ENCODE measurements at places on chromosomes 2 and 18. TPM values are rescaled to one million over a fixed set of nuclear protein-coding genes. Genes with fewer than 3 reads are reported as not detected.

DNA sequence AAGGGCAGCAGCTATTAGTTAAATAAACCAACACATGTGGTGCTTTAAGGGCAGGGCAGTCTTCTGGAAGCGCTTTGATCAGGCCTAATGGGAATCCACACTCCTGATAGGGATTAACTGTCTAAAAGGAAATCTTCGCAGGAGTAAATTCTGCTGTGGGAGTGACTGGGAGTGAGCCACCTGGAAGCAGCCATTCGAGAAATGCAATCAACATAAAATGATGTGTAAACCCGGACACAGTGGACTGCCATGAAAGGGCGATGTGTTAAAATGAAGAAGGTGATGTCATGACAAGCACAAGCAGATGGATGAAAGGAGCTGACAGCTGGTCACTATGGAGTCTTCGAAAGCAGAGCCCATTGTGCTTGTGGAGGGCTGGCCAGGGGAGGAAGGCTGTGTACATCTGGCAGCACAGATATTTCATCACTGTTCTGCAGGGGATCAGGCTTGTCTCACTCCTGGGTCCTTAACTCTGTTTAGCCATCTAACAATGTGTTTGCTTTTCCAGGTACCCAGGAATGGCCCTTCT lies 24.8 kb upstream of the GALNT14 start:
- DNase-seq: no peak

CD8B2 gene
- total RNA-seq: not detected

DNA sequence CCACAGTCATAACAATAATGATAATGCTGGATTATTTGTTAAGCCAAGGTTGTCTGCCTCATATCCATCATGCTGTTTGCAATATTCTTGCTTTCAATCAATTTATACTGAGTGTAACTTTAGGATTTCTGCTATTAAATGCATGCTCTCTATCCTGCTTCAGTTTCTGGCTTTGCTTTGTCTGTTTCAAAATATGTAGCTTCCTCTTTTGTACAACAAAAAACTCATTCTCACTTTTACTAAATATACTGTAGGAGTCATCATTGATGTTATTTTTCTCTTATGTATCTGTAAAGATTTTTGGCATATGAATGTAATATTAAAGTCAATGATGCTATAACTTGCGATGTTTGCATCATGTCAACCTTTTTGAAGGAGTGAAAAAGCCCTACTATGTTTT lies 149.3 kb downstream of the GPD2 start:
- no peak for DNase-seq

- no peak for DNase-seq
These were observed 1.3 kb downstream of the ATP8B1 start for GRCh38 chr18:57801761-57802212.

DNA sequence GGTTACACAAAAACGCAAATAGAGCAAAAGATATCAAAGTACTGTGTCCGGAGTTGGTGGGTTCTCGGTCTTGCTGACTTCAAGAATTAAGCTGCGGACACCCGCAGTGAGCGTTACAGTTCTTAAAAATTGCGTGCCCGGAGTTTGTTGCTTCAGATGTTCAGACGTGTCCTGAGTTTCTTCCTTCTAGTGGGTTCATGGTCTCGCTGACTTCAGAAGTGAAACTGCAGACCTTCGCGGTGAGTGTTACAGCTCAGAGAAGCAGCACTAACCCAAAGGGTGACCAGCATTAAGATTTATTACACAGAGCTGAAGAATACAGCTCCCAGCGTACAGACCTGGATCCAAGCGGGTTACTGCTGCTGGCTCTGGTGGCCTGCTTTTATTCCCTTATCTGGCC lies 125.7 kb upstream of the TWIST2 start:
- no peak for DNase-seq

UNC50 gene
- 30.3 TPM for total RNA-seq

DNA sequence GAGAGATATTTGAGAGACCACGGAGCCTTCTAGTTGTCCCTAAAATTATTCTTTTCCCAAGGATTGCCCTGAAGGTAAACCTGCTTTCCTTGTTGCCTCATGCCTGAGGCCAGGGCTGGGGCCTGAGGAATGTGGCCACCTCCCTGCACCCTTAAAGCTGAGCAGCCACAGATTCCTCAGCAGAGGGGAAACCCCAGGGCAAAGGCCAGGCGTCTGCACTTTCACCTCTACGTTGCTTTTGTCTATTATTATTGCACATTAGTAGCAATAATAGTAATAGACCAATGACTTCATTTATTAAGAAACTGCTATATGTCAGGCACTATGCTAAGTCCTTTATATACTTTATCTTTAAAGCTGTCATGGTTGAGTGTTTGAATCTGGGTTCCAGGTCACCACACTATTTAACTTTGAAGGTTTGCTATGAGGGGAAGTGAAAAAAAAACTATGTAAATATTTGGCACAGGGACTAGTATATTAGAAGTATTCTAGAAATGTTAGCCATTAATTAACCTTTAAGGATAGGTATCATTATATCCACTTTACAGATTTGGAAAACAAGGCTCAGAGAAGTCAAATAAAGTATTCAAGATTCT lies 104.2 kb downstream of the LRRC30 start:
- no peak for DNase-seq

DNA sequence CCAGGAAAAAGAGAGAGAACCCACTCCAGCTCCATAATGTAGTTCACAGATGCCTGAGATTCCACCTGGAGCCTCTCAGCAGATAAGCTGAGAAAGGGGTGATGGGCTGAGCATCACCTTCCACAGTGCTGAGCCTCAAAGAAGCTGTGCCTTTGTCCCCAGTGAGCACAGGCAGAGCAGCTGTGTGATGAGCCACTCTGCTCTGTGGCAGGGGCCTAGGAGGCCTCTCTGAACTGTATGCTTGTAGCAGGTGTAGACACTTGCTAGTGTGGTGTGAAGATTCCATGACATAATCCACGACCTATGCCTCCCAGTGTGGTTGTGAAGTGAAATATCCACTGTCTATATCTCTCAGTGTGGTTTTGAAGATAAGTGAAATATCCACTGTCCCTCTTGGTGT lies 70.4 kb upstream of the MGAT4A start:
- no peak for DNase-seq

PFN4 gene
- total RNA-seq: 2.1 TPM

- peak; percentile 26 for DNase-seq
These were observed 285.1 kb downstream of the MBD5 start for GRCh38 chr2:148306027-148306426.

DNA sequence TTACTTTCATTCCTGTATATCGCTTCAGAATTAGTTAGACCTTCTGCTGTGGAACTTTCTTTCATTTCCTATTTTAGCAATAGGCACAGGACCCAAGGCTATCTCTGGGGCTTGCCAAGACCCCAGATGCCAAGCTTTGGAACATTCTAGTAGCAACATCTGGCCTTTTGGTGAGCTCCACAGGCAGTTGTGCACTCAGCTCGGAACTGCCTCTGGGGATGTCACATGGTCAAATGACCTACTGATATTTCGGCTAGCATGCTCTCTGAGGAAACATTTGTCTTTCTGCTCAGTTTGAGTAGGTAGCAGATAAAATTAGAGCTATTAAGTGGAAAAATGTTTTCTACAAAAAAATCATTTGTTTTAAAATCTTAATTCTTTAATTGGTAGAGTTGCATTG lies 76.6 kb upstream of the ITGA4 start:
- DNase-seq: peak; percentile 65

GRCh38 chr18:21194871-21195771 lies 46.9 kb upstream of the GREB1L start:
- DNase-seq: peak; percentile 78

NT5DC4 gene
- not detected for total RNA-seq

DNA sequence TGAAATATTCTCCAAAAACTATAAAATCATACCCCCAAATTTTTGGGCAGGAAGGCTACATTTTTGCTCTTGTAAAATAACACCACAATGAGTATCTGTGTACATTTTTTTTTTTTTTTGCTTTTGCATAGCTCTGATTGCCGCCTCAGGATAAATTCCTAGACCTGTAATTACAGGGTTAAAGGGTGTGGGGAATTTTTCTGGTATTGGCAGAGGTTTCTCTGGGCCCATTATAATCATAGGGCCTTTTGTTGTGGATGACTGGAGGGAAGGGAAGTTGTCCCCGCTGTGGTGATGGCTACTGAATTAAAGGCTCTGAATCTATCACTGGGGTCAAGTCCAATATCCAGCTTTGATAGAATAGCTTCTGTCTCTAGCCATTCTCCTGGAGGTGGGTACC lies 26.6 kb downstream of the CCDC195 start:
- DNase-seq: no peak

DNA sequence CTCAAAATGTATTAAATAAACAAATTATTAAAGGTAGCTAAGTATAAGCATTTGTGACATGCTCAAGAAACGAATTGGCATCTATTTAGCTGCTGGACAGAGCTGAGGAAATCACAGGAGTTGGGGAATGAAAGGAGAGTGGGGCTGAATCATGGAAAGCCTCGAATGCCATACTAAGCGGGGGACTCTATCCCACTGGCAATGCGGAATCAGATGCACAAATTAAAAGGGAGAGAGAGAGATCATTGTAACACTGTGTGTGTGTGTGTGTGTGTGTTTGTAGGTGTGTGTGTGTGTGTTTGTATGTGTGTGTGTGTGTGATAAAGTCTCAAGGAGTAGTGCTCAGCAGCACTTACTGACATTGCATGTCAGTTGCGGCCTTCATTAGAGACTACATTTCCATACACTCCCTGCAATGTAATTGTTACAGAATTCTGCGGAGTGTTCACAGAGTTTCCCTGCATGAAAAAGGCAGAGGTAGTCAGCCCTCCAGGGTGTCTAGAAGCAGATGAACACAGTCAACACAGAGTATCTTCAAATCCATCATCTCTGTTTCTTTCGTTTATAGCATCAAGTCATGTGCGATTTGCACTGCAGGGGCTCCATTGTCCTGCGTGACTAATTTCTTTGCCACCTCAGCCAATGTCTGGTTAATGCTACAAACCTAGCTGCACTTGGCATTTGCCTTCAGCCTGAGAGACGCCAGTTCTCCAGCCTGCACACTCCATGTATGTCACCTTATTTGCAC lies 111.7 kb upstream of the CYRIA start:
- no peak for DNase-seq

RBMS1 gene
- total RNA-seq: not detected

DNA sequence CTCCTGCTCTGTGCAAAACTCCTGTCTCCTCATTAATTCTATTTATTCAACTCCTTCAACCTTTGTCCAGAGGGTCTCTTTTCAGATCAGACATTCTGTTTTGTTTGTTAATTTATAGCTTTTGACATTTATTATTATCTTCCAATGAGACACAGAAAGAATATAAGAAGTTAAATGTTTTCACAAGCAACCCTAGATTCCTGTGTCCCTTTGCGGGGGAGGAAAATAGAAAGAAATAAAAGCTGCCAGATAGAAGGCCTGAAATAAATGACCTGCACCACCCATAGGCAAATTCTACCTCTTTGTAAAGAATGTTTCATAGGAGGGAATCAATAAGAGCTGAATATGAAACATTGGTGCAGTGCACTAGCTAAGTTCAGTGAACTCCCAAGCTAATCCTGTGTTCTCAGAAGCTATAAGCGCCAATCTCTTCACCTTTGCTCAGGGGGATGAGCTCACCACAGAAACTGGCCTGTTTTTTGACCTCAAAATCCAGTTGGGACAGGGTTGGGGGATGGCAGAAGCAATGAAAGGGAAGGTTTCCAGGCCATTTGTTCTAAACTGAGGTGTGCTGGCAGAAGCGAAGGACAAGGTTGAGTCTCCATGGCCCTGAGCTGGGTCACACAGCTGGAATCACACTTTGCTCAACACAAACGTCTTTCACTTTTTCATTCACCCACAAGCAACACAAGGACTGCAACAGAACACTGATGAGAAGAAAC lies 258.6 kb downstream of the NRXN1 start:
- DNase-seq: no peak

ARHGEF4 gene
- not detected for total RNA-seq

GAREM2 gene
- total RNA-seq: not detected

GRCh38 chr2:123723706-123724105 lies 301.4 kb upstream of the CNTNAP5 start:
- DNase-seq: no peak

- no peak for DNase-seq
These were observed 60.6 kb downstream of the CAB39 start for GRCh38 chr2:230773039-230773773.

- DNase-seq: no peak
These were observed 157.2 kb upstream of the TMEM200C start for GRCh38 chr18:6052449-6052913.

- DNase-seq: no peak
These were observed 246.0 kb downstream of the BABAM2 start for GRCh38 chr2:28136556-28136955.

DNA sequence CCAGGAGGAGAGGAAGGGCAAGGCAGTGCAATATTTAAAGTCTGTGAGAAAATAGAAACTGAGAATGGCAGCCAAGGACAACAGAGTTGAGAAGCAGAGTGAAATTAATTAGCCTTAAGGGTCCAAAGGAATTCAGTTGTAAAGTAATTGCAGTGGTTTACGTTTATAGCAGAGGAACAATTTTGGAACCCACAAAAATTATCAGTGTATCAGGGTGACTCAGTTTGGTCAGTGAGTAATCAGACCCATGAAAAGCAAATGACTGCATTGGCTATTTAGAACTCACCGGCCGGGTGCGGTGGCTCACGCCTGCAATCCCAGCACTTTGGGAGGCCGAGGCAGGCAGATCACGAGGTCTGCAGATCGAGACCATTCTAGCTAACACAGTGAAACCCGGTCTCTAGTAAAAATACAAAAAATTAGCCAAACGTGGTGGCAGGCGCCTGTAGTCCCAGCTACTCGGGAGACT lies 245.8 kb upstream of the SLC39A10 start:
- no peak for DNase-seq

DNA sequence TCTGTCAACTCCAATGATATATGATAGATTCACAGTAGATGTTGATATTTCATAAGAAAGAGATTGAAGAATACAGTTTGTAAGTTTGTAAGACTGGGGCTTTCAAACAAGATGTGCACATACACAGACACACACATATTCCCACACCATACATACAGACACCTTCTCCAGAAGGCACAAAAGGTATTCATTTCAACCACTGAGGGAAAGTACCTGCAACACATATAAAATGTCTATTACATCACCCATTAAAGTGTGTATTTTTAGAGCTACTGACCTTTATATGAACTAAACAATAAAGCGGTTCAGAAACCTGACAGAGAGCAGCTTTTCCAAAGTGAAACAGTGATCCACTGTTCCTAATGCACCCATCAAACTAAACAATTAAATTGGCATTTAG lies 53.3 kb downstream of the CCDC148 start:
- no peak for DNase-seq

HRH4 gene
- not detected for total RNA-seq

TEX44 gene
- not detected for total RNA-seq
